Erythroblast (primary cell): ENCODE measurements at places on chromosomes 3 and 15.

DNA sequence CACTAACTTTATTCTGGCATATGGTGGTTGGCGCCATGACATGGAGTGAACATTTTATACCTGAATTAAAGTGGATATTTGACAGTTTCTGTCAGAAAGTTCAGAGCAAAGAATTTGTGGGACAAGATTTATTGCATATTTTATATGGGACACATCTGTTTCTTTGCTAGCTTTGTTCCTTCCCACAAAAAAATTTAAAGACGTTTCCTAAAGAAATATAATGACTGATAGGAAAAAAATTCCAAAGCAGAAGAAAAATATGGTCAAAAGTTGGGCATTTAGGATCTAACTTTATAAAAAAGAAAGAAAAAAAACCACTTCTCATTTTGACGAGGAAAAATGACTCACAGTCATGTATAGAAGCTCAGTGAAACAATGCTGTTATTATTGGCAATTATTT lies 101.6 kb downstream of the GREM1 start:
- DNase-seq: no peak

DNA sequence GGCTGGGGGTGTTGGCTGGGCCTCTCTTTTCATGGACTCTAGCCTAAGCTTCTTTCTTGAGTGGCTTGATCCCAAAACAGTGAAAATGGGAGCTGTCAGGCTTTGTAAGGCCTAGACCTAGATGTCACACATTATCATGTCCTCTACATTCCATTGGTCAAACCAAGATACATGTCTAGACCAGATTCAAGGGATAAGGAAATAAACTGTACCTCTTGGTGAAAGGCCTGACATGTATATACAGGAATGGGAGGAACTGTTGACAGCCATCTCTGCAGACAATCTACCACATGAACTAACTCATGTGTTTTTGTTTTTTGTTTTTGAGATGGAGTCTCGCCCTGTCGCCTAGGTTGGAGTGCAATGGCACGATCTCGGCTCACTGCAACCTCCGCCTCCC lies 11.1 kb upstream of the RPP25 start:
- no peak for DNase-seq

GRCh38 chr3:116444819-116445310 lies 422 bp downstream of the LSAMP start:
- DNase-seq: no peak

GRCh38 chr3:53998980-53999379 lies 107.3 kb upstream of the SELENOK start:
- DNase-seq: no peak

- no peak for DNase-seq
These were observed 774.3 kb upstream of the NR2F2 start for GRCh38 chr15:95556225-95556624.

- no peak for DNase-seq
These were observed 4.8 kb upstream of the PHGR1 start for GRCh38 chr15:40345867-40346578.

GRCh38 chr3:62255758-62256157 lies 117.6 kb downstream of the FEZF2 start:
- no peak for DNase-seq

- DNase-seq: no peak
These were observed 57.9 kb downstream of the TRAK1 start for GRCh38 chr3:42148982-42149432.

- peak; percentile 19 for DNase-seq
These were observed 33.3 kb upstream of the HACD2 start for GRCh38 chr3:123618076-123618708.

GRCh38 chr3:27125821-27126501 lies 243.2 kb downstream of the NEK10 start:
- no peak for DNase-seq

GRCh38 chr3:140093742-140094141 lies 158.8 kb downstream of the CLSTN2 start:
- no peak for DNase-seq

GRCh38 chr3:154018100-154018696 lies 103.0 kb upstream of the ARHGEF26 start:
- DNase-seq: peak; percentile 36

GRCh38 chr15:66744610-66745279 lies 42.7 kb downstream of the SMAD6 start:
- no peak for DNase-seq

DNA sequence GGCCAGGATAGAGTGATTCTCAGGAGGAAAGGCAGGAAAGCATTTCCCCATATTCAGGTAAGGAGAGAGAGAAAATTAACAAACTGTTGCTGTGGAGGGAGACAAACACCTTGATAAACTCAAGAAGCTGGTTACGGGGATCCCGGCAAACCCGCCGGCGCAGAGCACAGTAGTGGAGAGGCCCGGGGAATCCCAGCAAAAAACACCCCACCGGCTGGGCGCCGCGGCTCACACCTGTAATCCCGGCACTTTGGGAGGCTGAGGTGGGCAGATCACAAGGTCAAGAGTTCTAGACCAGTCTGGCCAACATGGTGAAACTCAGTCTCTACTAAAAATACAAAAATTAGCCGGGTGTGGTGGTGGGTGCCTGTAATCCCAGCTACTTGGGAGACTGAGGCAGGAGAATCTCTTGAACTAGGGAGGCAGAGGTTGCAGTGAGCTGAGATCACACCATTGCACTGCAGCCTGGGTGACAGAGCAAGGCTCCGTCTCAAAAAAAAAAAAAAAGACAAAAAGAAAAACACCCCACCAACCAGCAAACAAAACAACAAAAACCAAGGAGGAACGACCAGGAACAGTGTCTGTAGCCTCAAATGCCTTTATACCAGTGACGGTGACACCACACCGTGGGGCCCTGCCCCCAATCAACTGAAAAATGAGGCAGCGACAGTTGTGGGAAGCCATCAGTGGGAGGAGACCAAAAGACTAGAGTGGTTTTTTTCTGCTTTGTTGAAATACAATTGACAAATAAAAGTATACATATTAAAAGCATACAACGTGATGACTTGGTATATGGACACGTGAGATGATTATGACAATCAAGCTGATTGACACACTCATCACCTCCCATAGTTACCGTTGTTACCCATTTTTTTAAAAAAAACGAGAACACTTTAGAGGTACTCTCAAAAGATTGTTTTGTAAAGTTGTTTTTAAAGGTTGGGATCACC lies 40.2 kb upstream of the IDH2 start:
- peak; percentile 78 for DNase-seq

DNA sequence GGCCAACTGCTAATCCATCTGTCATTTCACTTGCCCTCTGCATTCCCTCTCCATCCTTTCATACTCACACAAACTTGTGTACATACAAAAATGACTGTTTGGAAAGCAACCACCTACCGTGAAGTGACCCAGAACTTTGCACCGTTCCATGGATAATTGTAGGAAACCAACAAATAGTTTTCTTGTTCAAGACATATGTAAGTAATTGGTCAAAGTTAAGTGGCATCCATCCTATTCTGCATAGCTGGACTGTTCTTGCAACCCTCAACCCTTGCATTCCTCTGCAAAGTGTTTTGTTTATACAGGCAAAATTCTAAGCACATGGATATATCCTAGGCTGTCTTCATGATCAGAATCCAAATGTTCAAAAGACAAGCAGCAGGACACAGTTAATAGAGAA lies 592.5 kb downstream of the MECOM start:
- no peak for DNase-seq

- no peak for DNase-seq
These were observed 197.2 kb downstream of the VGLL3 start for GRCh38 chr3:86793786-86794185.

DNA sequence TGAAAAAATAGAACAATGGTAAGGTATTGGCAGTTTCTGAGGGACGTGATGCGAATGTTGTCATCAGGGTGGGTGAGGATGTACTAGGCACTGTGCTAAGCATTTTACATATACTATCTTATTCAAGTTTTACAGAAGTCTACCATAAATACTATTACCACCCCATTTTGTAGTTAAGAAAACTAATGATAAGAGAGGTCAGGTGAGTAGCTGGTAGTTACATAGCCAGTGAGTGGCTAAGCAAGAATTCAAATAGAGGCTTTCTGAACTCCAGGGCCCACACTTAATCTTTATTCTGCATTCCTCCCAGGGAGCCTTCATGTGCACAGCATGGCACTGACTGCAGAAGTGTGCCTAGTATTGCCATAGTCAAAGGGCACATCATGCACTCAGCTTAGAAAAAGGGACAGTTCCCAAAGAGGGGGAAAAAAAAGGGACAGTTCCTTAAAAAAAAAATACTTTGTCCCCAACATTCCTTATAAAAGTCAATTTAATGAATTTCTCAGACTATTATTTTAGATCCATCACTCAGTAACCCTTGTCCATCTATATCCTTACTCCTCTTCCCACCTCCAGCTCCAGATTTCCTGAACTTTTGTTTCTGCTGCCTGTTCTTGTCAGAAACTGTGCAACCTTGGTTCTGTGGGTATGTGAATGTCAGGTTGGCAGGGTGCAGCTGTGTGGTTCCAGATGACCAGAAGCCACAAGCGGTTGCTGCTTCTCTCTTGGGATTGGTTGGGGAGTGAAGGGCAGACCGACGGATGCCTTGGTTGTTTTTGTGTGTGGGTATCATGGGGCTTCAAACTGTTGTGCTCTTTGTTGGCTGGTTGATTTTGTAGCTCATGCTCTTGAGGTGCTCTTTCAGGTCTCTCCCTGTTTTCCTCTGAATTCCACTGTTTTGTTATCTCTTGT lies 8.3 kb downstream of the MAPKBP1 start:
- DNase-seq: no peak

- DNase-seq: no peak
These were observed 3.8 kb downstream of the VEPH1 start for GRCh38 chr3:157499342-157499963.

DNA sequence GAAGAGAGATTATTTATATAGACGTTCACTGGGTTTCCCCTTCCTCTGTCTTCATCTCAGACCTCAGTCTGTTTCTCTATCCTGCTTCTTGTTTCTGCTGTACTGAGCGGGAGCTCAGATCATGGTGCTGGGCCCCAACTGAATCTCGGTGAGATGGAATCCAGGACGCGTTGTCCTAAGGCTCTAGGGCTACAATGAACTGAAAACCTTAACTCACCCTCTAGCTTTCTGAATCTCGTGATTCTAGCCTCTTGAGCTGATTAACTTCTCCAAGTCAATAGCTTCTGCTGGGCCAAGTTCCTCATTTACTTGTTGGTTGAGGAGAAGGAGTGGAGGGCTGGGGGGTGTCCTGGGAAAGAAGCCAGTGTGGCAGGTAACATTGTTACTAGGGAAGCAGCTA lies 32.7 kb upstream of the MAP3K13 start:
- no peak for DNase-seq

DNA sequence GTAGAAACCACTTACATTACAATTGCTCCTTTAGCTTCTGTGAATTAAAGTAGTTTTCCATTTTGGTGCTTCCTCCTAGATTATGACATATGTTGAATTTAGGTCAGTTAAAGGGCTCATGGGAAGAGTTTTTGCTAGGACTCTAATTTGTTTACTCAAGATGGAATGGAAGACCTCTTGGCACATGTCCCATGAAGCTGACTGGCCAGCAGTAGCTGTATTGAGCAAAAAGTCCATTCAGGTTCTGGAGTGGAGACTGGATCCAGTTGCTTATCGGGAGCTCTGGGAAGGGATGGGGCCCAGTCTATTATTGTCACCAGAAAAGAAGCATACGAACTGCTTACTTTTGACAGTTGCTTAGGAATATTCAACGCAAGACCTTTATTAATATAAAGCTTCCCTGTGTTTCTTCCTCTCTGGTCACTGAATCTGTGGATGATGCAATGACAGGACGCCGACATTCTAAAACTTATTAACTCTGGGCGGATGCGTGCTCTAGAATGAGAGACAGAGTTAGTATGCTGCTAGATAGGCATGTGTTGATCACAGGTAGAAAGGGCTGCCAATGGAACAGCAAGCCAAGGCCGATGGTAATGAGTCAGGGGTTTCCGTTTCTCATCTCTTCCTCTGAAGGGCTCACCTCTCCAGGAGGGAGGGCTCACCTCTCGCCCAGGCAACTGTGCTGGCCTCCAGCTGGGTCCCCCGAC lies 155.8 kb downstream of the NR1D2 start:
- no peak for DNase-seq

GRCh38 chr3:12318758-12319621 lies 30.1 kb downstream of the PPARG start:
- DNase-seq: no peak

- no peak for DNase-seq
These were observed 155.8 kb downstream of the LRTM1 start for GRCh38 chr3:54772051-54772450.

DNA sequence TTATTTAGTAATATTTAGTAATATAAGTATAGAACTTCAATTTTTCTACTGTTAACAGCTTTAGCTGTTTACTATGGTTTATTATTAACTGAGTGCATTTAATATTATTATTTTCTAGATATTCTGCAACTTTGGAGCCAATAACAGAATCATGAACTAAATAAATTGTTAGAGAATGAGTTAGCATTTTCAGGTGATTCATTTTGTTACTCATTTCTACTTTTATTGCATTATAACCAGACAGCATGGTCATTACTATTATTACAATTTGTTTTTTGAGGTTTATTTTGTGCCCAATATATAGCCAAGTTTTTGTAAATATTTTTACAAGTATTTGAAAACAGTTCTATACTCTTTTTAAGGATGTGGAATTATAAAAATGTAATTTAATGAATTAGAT lies 279.6 kb downstream of the SQOR start:
- DNase-seq: no peak

GRCh38 chr3:196609805-196610515 lies 29.5 kb upstream of the NRROS start:
- peak; percentile 57 for DNase-seq

DNA sequence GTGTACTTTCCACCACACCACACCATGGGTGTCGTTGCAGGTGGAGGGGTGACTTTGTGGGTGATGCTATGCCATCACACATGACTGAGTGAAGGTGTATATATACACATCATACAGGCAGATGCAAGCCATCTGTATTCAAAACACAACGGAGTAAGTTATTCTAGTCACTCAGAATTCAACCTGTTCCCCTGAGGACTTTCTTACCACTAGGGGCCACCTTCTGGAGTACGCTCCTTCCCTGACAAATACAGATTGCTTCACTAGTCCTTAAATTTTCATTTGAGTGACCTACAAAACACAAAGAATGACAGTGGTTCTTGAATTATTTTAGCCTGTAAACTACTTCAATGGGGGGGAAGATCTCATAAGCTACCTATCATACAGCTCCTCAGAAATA lies 52.8 kb upstream of the NTRK3 start:
- DNase-seq: no peak

- no peak for DNase-seq
These were observed 14.9 kb downstream of the MINDY4B start for GRCh38 chr3:150890295-150890694.

- peak; percentile 20 for DNase-seq
These were observed 53.0 kb upstream of the GSK3B start for GRCh38 chr3:120147072-120147871.

DNA sequence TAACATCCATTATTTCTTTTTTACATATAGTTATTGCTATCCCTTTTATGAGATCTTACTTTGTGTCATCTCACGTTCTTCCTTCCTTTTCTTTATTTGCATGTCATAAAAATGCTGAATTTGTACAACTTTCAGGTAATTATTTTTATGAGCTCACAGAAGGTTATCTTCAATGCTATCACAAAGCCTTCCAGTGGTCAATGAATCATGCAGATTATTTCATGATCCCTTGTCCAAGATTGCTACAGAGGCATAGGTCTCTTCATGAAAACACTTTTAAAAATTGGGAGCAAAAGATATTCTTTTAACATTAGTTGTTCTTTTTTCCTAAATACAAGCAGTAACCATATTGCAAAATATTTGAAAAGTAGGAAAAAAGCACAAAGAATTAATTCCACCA lies 880.1 kb upstream of the NR2F2 start:
- no peak for DNase-seq

GRCh38 chr3:112699436-112699978 lies 58.6 kb upstream of the CCDC80 start:
- peak; percentile 17 for DNase-seq

GRCh38 chr15:29736012-29736743 lies 86.1 kb downstream of the TJP1 start:
- DNase-seq: no peak
